ENCODE measurements at places on chromosomes 3 and 15.

- peak; percentile 64 for DNase-seq
Observed at GRCh38 chr3:4852780-4853748, 126.2 kb upstream of the BHLHE40 start.

DNA sequence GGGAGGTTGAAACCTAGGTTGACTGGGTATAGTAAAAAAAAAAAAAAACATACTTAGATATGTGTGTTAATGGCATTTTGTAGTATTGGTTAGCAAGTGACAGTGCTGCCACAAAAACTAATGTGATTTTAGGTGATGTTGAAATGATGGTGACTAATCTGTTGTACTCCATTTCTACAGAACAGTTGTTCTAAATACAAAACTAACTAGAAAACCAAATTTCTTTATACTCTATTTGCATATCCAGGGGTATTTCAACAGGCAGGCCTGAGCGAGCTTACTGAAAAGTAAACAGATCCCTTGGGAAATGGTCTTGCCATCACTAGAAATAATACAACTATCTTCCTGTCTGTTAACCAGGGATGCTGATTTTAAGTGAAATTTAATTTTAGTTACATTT, 20.5 kb downstream of the TSC22D2 start:
- DNase-seq, result peak; percentile 59

GRCh38 chr3:191151653-191152052, 47.4 kb upstream of the OSTN start:
- DNase-seq, result no peak

GRCh38 chr3:176075046-176075445, 1122.2 kb downstream of the TBL1XR1 start:
- DNase-seq, result no peak

GRCh38 chr15:33639978-33640377, 328.3 kb upstream of the CHRM5 start:
- no peak for DNase-seq

DNA sequence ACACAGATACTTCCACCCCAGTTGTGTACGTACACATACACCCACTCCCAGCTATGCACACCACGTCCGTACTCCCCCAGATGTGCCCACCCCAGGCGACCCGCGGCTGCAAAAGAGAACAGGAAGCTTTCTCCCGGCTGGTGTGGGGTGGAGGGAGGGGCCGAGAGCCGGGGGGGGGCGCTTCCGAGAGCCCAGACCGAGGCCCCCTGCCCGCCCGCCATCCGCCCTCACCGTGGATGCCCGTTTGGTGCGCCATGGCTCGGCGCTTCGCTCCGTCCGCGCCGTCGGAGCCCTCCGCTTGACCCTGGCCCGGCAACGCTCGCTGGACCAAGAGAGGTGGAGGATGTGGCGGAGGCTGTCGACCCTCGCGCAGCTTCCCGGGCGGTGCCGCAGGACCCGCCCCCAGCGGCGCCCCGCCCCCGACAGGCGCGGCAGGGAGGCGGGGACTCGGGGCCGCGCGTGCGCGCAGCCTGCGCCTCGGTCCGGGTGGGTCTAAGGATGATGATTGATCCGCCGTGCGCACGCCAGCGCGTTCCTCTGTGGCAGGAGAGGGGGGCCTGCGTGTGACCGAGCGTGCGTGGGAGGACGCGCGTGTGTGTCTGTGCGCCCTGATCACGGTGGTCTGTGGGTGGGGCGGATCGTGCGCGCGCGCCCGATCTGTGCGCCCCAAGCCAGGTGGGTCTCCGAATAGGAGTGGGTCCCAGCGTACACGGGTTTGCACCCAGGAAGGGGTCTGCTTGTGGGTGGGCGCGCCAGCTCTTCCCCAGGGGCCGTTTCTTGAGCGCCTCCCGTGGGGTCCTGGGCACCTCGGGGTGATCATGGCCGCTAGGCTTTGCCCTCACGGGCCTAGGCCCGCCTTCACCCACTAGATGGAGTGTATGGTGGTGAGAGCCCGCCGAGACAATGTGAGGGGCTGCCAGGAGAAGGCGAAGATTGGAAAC, at the start of gene TWF2:
Gene TWF2 (minus strand): TSS at position 398 of the 941 bp plus-strand sequence. CDS start 142 bp downstream, at position 256.
- peak; percentile 82 for DNase-seq

DNA sequence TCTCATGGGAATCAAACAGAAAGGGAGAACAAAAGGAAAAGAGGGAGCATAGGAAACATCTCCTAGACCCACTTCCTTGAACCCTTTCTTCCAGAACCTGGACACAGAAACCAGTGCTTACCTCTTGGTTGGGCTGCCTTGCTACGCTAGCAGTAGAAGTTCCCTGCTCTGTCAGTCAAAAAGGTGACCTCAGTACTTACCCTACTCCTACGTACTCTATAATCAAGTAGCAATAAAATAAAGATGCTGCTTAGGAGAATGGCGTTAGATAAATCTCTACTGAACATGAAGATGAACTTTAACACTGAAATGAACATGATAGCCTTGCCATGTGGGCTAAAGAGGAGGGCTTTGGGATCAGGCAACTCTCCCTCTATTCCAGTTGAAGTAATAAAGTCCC, 7.4 kb downstream of the VEPH1 start:
- no peak for DNase-seq

DNA sequence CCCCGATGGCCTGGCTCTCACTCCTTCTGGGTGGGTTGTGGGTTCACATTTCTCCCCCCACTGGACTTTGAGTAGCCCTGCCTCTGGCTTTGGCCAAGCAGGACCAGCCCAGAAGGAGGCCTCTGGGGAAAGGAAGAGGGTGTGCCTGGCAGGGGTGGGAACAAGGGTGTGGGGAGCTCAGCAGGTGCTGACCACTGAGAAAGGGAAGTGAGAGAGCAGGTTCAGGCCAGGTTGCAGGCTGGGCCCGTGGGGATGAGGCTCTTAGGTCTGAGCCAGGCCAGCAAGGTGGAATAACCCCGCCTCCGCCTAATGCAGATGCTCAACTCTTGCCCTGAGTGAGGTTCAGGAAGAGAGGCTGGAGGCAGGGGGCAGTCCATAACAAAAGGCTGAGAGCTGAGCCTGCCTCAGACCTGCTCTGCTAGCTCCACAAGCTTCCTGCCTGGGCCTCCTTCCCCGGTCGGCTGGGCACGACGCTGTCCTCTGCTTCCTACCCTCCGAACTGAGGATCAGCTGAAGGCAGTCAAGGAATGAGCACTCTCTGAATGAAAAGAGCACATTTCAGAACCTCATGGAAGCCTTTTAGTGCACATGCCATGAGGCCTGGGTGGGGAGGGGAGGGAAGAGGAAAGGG, 82.7 kb downstream of the TLE3 start:
- no peak for DNase-seq

- DNase-seq, result peak; percentile 84
Observed at GRCh38 chr3:15108082-15108545, 9.2 kb upstream of the RBSN start.

DNA sequence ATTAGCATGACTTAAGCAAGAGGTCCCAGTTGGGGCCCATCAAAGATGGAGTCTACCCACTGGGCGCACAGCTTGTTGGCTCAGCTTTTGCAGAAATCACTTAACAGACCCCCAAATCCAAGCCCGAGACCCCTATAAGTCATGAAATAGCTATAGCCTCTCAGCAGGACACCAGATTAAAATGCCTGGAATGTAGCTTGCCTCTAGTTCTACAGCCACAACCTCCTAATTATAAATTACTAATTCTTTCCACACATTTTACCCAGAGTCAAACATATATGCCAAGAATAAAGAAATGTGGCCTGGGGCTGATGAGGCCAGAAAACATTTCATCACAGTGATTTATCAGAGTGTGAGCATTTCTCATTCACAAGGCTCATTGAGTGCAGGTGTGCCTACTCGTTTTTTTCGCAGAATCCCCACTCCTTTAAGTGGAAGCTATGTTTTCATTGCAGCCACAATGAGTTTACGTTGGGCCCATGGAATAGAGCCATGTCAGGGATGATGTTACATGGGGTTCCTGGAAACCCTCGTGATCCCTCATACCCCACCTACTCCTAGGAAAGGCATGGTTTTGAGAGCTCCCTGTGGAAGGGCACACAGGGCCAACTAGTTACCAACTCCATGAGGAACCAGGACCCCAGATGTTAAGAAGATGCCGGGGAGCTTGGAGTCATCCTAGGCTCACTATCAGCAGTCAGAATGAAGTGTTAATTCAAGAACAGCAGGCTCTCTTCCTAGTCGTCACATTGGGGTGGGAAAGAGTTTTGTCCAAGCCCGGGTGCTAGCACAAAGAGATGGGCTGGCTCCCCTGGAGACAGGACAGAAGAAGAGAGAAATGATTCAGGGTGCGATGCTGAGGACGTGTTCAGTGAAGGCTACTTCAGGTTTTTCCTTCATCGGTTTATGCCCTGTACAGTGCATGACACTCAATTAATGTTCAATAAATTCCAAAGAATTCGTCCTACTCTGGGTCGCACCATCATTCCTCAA, 90.2 kb upstream of the ABHD17C start:
- no peak for DNase-seq

DNA sequence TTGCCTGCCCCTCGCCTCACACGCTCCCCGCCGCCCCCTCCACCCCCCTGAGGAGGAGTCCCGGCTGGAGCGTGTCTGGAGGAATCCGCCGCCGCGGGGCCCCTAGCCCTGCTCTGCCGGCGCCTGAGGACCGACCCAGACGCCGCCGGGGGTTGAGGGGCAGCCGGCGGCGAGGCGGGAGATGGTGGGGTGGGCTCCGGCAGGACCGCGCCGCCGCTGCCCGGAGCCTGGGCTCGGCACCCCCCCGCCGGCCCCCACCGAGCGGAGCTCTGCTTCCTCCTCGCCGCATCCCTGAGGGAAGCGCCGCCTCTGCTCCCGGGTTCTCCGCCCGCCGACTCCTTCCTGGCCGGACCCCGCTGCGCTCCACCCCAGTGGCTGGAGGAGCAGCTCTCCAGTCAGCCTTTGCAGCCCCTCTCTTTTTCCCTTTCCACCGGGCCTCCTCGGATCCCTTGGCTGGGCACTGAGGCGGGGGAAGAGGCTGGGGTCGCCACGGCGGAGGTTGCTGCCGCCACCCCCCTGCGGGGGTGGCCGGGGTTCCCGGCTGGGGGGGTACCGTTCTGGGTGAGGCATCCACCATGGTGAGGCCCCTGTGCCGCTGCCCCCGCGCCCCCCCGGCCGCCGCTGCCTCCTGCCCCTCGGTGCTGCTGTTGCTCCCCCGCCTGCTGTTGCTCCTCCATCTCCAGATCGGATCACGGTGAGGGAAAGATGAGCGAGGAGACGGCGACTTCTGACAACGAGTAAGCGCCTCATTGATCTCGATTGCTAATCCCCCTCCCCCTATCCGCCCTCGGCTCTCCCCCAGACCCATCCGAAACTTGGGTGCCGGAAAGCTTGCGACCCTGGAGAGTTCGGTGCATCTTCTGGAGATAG, at the start of gene SPRED1:
Gene SPRED1 (plus strand): TSS at position 356 of the 870 bp plus-strand sequence. CDS start 350 bp downstream, at position 706.
- DNase-seq, result peak; percentile 53

- no peak for DNase-seq
Observed at GRCh38 chr3:172908771-172909270, 158.3 kb downstream of the ECT2 start.

- no peak for DNase-seq
Observed at GRCh38 chr3:38636464-38636863, 13.0 kb downstream of the SCN5A start.

GRCh38 chr15:83323296-83323711, 38.8 kb upstream of the BNC1 start:
- peak; percentile 89 for DNase-seq

DNA sequence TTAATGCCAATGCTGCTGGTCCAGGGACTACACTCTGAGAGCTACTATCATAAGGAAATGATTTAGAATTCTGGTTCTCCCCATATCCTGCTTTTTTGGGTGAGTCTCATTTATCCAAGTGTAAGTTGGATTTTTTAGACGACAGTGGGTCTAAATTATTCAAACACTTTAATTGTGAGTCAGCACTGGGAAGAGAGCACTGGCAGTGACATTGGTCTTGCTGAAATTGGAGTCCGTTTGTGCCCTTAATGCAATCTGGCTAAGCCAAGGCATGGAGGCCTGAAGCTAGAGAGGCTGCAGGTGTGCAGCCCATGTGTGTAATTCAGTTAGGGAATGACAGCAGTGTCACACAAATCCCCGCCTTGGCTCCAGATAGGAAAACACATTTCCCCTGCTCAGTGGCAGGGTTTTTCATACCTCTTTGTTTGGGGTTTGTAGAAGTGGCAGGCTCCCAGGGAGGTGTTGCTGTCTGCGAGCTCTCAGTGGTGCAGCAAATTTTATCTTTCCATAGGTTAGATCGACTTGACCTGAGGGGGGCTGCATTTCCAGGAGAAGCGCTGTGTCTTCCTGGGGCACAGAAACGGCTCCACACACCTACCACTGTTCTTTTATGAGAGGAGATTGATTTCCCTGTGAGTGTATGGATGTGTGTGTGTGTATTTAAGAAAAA, 197.7 kb downstream of the CD47 start:
- DNase-seq, result no peak

GRCh38 chr3:55320928-55321327, 166.2 kb downstream of the WNT5A start:
- DNase-seq, result no peak

DNA sequence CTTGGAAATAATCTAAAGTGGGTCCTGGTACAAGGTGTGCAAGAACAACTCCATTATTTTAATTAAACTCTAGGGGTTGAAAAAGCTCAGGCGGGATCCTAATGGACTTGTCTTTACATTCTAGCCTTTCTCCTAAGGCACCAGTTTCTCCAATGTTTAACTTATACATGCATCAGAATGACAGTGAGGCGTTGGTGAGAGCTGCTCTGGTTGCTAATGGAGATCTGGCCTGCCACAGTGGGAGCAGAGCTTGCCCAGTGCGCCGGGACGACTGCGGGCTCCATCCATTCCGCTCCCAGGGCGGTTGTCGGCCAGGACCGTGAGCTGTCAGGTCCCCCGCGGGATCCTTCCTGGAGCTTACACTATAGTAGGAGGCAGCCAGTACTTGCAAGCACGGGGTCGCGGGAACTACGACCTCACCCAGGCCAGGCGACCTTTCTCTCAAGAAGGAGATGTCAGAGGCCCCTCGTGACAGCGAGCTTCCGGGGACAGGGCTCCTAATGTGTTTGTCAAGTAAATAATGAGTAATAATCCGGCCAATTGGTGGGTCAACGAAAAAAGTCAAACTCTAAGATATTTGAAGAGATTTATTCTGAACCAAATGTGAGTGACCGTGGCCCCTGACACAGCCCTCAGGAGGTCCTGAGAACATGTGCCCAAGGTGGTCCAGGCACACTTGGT, 991 bp upstream of the HIGD1A start:
- DNase-seq, result peak; percentile 15

- DNase-seq, result no peak
Observed at GRCh38 chr3:118228151-118228550, 806.5 kb downstream of the IGSF11 start.

DNA sequence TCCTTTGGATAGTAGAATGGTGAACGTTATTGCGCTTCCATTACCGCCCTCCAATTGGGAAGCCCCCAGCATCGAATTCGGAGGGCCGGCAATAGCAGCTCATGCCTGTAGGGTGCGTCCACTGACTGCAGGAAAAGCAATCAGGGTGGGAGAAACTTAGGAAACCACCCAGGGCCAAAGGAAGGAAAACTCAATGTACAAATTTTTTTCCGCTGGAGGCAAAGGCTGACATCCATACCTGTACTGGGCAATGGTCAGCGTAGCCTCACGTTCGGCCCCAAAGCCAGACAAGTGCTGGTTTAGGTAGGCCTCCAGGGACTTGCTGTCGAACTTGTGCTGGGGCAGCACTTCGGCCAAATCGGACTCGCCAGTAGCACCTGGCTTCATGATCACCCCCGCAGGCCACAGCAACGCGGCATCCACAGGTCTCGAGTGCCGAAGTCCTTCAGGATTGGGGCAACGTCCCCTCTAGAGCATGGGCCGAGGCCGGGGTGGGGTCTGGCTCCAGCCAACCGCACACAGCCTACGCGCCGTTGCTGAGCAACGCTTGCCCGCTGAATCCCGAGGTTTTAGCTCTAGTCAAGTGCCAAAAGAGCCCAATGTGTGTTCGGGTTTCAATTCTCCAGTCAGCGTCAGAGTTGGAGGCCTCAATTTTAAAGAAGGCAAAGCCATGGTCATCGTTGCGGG, at the start of gene ACAD11:
Gene ACAD11 (minus strand): TSS at position 445 of the 687 bp plus-strand sequence. CDS start 58 bp downstream, at position 387.
- peak; percentile 75 for DNase-seq
